ENCODE measurements at places on chromosomes 4 and X.

DNA sequence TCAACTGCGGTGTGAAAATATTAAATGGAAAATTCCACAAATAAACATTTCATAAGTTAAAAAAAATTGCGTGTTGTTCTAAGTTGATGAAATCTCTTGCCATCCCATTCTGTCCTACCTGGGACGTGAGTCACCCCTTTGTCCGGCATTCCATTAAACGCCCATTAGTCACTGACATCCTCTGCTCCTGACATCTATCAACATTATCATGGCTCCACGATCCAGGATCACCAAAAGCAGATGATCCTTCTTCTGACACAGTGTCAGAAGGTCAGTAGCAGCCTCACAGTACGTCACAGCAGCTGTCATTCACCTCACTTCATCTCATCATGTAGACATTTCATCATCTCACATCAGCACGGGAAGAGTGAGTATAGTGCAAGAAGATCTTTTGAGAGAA lies 125.7 kb downstream of the ZNF827 start:
- no peak for DNase-seq

GRCh38 chr4:1538096-1538410 lies 131.8 kb upstream of the NKX1-1 start:
- no peak for DNase-seq

DNA sequence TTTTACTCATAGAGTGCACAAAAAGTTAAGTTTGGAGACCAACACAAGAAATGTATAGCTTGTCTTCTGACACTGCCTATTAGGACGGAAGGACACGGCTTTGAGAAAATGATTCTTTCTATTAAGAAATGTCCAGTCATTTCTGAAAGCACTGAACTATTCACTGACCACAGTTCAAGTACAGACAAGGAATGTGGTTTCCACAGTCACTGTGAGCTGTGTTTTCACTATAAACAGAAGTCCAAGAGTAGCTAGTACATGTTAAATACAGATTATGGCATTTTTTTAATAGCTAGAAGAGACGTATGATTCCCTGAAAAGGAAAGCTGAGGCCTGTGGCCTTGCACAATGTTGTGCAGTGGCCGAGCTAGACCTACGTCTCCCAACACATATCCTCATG lies 115.1 kb upstream of the GPM6A start:
- no peak for DNase-seq

DNA sequence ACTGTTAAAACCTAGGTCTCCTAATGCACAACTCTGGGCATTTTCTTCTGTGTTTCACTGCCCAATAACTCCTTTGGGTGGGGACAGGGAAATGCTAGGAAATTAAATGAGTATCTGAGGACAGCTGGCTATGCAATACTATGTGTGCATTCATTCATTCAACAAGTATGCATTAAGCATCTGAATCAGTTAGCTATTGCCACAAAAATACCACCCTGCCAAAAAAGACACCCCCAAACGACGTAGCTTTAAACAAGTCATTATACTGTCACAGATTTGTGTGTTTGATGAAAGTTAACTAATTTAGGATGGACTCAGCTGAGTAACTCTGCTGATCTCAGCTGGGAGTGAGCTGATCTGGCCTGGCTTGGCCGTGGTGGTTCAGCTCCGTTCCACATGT lies 29.8 kb upstream of the PTCHD1 start:
- DNase-seq: no peak

DNA sequence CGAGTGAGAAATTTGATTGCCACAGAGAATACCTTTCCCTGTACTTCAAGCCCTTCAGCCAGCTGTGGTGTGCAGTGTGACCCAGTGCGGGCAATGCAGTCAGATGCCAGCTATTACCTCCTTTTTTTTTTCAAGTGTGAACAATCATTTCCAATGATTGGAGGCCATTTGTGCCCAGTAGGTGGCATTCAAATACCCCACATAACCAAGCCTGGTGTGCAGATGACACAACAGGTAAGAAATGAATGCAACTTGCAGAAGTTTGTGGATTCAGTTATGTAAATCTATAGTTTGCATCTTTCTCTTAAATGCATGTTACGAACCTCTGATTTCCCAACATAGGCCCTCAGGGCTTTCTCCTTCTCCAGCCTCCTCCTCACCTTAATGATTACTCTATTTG lies 98.0 kb downstream of the CLCN4 start:
- DNase-seq: no peak

DNA sequence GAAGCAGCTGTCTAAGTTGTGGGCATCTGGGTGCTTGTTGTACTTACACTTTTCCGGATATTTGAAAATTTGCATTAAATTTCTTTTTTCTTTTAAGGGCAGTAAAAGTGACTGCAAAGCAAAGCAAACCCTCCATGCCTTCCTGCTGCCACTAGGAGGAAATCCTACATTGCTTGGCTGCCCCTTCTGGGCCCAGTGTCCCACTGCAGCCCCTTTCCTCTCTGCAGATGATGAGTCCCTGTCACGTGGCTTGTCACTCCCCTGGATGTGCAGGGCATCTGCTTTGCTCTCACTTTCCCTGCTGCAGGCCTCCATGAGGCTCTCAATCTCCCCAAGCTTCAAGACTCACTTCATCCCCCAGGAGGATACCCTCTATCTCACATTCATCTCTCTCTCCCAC lies 12.7 kb downstream of the TSR2 start:
- no peak for DNase-seq

DNA sequence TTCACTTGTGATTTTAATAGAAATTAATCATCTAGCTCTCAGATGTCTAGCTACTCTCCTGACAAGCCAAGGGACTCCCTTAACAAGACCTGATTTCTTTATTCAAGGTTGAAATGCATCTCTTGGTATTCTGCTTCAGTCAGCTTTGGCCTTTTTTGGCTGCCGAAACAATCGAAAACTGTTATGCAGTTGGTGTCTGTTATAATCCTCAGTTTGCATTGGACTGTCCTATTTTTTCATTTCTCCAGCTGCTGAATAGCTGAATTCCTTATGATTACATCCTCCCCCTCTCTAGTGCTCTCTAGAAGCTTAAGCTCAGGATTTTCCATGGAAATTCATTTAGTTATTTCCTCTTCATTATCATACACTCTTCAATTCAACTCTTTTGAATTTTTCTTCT lies 177.2 kb downstream of the TRIML1 start:
- DNase-seq: no peak

- DNase-seq: no peak
Measured at GRCh38 chr4:116469582-116469981, 615.8 kb downstream of the TRAM1L1 start.

DNA sequence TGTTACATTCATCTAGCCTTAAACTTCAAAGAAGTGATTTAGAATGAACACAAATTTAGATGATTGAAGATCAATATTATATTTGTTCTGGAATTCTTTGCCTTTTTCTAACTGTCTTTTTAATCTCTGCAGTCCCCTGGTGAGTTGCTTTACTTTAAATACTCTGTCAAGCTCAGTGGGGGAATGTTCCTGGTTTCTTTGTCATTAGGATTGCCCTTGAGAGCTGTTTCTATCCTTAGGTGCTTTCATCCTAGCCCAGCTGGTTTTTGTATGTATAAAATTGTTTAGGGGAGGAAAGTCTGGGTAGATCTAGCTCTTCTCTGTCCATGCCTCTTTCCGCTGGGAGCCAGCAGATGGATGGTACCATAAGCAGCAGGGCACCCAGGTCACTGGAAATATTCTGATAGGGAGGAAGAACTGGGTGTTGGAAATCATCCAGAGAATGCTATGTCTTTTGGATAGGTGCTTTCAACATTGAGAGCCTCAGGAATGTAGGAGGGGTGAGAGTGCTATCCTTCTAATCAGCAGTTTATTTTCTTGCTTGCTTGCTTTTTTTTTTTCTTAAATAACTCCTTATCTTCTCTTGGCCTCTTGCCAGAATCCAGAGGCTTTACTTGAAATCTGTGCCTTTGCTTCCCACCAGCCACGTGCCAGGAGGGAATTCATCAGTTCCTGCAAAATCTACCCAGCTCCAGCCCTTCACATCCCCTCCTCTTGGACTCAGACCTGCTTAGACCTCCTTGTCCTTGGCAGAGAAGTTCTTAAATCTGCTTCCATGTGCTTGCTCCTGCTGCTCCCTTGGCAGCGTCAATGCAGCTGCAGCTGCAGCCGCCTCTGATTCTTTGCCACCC lies 215.3 kb upstream of the ANXA3 start:
- no peak for DNase-seq

DNA sequence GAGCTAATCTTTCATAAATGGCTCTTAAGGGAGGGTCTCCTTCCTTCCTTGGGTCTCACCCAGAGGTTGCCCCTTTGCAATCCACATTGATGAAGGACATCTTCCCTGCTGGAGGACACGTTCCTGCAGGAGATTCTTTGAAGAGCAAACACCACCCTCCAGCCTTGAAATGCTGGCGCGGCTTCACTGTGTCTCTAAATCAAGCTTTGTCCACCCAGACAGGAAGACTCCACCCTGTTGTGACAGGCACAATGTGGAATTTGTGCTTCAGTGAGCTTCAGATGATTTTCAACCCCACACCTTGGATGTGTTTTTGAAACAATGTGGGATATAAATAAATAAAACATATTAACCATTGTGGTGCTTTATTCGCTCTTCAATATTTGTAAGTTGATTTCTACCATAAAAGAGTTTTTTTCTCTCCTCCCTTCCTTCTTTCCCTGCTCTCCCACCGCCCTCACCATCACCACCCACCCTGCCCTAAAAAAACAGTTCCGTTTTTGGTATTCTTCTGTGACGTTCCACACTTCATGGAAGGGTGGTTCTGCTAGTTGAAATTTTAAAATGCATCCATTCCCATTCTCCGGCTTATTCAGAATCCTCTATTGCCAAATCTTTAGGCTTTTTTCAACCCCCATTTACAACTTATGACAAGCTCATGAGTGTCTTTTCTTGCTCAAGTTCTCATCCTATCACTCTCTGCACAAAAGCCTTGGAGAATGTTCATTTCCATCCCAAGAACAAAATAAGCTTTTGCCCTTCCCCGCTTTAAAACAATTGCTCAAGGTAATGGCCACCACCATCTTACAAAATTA lies 264.3 kb downstream of the RAPGEF2 start:
- DNase-seq: no peak

GRCh38 chr4:184980261-184980660 lies 38.0 kb upstream of the HELT start:
- no peak for DNase-seq

- no peak for DNase-seq
Measured at GRCh38 chrX:153375571-153375970, 25.6 kb downstream of the PNMA6E start.

GRCh38 chr4:1239141-1239949 lies 9.6 kb downstream of the CTBP1 start:
- DNase-seq: no peak

- DNase-seq: no peak
Measured at GRCh38 chrX:1417921-1418771, 26.2 kb upstream of the SLC25A6 start.

GRCh38 chrX:68912113-68912512 lies 83.3 kb downstream of the EFNB1 start:
- DNase-seq: no peak

DNA sequence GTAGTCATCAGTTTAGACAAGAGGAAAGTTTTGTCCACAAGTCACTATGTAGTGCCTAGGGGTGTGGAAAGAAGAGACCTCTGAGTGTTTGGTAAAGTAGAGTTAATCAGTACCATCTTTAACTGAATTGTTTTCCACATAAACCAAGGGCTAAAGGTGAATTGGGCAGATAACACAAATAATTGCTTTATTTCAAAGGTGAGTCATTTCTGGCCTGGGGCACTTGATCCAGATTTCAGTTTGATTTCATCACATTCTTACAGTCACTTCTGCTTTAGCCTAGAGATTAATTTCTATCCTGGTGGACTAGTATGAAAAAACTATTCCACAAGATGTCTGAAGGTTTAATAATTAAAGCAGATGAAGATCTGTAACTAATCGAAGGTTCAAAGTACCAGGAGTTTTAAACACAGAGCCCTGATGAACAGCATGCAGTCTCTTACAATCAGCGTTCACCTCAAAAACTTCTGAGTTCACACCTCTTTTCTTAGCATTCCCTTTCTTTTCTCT lies 74.5 kb upstream of the BOD1L1 start:
- no peak for DNase-seq

- DNase-seq: peak; percentile 55
Measured at GRCh38 chrX:30735839-30736238, 82.6 kb downstream of the GK start.

DNA sequence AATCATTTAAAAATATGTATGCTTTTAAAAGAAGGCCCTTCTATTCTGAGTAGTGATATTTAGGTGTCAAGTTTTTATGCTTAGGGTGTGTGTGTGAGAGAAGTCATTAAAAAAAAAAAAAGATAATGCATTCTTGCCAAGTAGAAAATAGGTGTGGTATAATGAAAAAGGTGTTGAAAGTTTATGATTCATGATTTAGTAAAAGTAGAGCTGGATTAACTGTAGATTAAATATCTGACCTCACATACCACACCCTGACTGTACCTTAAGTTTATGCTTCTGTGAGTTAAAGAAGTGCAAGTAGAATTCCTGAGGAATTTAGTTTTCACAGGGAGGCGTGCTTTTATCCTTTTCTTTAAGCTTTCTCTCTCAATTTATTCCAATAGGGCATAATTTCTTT lies 71.1 kb downstream of the BMPR1B start:
- DNase-seq: no peak

GRCh38 chrX:119579414-119579813 lies 5.1 kb downstream of the UBE2A start:
- DNase-seq: no peak

DNA sequence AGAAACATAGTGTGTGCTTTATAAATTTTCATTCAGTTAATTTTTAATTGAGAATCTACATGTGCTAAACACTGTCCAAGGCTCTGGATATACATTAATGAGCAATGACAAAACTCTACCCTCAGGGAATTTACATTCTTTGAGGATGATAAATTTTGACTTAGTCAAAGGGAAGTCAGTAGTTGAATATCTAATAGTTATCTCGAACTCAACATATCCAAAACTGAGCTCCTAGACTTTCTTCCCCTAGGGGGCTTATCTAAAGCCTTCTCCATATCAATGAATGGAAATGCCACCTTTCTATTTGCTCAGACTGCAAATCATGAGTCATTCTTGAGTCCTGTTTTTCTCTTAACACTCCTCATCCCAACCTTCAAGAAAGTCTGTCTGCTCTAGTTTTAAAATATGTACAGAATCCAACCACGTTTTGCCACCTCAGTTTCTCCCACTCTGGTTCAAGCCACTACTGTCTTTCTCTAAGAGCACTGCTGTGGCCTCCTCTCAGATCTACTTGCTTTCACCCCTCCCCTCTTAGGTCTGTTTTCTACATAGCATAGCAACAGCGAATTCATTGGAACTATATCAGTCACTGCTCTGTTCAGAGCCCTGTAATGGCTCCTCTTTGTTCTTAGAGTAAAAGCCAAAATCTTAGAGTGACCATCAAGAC lies 9.5 kb downstream of the PARM1 start:
- DNase-seq: no peak

GRCh38 chr4:154822775-154823174 lies 41.7 kb downstream of the RBM46 start:
- no peak for DNase-seq

- no peak for DNase-seq
Measured at GRCh38 chr4:83083925-83084475, 30.5 kb downstream of the PLAC8 start.

DNA sequence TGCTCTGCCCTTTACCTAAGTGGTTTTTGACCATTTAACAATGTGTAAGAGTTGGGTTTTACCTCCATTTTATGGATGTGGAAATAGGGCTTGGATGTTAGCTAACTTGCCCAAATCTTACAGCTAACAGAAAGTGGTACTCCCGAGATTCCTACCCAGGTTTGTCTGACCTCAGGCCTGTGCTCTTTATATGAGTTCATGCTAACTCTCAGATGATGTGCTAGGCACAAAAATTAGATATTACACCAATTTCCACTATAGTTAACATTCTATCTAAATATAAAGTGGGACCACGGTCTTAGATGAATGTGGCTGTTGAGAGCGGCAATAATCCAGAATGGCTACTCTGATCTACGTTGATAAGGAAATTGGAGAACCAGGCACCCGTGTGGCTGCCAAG lies at the start of gene PTTG2:
Gene PTTG2, plus strand, starts transcription at position 301 of the 400 bp plus-strand sequence. Its CDS starts 37 bp downstream, at position 338.
- no peak for DNase-seq

Measured in NCI-H146 (cell line).